ENCODE measurements at places on chromosomes 2 and 18. TPM values are rescaled to one million over a fixed set of nuclear protein-coding genes. Genes with fewer than 3 reads are reported as not detected.

DNA sequence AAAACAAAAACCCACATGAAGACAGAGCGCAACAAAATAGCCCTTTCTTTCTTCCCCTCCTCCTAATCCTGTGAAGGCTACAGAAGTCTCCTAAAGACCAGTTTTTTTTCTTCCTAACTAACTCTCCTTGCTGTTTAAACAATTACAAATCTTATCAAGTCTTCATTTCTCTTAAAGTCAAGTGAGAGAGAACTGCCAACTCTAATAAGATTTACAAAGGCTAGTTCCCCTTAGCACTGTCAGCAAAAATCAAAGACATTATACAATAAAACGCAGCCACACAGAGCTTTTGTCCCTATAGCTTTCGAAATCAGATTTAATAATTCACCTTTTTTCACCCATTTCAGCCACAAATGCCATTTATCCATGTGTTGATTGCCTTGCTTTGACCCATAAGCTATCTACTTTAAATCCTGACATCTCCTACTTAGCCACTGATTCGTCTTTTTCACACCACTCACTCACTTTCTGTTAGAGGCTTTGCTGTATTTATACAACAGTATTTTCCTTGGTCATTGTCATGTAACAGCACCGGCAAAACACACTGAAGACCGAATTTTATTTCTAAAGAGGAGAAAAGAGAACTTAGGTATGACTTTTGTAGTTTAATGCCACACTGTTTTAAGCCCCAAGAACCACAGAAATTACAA lies 5.9 kb downstream of the NRXN1 start:
- peaks cover 8% of the 10 kb centered on the region for H3K4me1 ChIP-seq
- H3K4me3 ChIP-seq: no peak overlapping the region
- DNase-seq: no peak
- H3K27ac ChIP-seq: no peak overlapping the region

The UCN gene
- total RNA-seq: 1.6 TPM

The MLPH gene
- not detected for total RNA-seq

The CAVIN2 gene
- not detected for total RNA-seq

DNA sequence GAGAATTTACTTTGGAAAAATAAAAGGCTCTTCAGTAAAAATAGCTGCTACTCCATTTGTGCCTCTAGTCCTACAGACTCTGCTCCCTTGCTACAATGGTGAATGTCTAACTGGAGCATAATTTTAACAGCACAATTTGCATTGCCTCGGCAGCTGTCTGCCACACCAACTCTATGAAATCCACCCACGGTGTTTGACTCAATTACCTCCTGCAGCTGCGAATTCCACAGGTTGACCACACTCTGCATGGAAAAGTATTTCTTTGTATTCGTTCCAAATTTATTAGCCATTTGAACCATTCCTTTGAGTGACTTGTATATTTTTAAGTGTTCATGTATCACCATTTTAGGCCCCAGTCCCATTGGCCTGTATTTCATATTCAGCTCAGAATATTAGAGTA lies 182.1 kb upstream of the CCDC68 start:
- DNase-seq: no peak
- no peaks in the 10 kb centered on the region for H3K27me3 ChIP-seq
- no peak overlapping the region for H3K4me3 ChIP-seq
- H3K36me3 ChIP-seq: no peaks in the 10 kb centered on the region
- no peaks in the 10 kb centered on the region for H3K4me1 ChIP-seq
- no peak overlapping the region for H3K27ac ChIP-seq

The GEN1 gene
- 29.7 TPM for total RNA-seq

The NPPC gene
- total RNA-seq: 16.5 TPM

- H3K4me1 ChIP-seq: peaks cover 55% of the 10 kb centered on the region
- H3K27me3 ChIP-seq: no peaks in the 10 kb centered on the region
- H3K27ac ChIP-seq: no peak overlapping the region
- H3K4me3 ChIP-seq: no peak overlapping the region
Observed at GRCh38 chr2:96969321-96969720, 17.1 kb downstream of the FAM178B start.

GRCh38 chr2:159243529-159243928 lies 43.0 kb downstream of the WDSUB1 start:
- no peaks in the 10 kb centered on the region for H3K27me3 ChIP-seq
- no peak overlapping the region for H3K4me3 ChIP-seq
- H3K4me1 ChIP-seq: no peaks in the 10 kb centered on the region
- H3K36me3 ChIP-seq: peaks cover 33% of the 10 kb centered on the region

DNA sequence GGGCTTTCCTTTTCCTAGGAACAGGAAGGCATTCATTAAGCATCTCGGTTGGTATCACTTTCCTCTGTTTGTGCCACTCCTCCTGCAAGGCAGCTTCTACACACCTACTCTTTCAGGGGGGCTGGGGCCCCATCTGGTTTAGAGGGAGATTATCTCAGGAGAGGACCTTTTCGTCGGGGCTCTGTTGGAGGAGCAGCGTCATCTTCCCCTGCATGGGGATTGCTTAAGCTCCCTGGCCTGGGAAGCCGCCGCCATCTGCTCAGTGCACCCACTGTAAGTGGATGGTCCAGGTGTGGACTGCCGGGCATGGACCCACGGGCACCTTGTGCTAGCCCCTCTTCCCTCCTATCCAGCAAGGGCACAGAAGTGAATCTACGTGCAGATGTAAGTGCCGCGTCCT lies 355.3 kb upstream of the SMIM21 start:
- H3K4me1 ChIP-seq: peaks cover 32% of the 10 kb centered on the region
- H3K4me3 ChIP-seq: no peak overlapping the region
- H3K36me3 ChIP-seq: no peaks in the 10 kb centered on the region
- peak overlapping the region; percentile 50 for H3K27ac ChIP-seq
- H3K27me3 ChIP-seq: no peaks in the 10 kb centered on the region

The ANKRD53 gene
- total RNA-seq: 1.2 TPM

DNA sequence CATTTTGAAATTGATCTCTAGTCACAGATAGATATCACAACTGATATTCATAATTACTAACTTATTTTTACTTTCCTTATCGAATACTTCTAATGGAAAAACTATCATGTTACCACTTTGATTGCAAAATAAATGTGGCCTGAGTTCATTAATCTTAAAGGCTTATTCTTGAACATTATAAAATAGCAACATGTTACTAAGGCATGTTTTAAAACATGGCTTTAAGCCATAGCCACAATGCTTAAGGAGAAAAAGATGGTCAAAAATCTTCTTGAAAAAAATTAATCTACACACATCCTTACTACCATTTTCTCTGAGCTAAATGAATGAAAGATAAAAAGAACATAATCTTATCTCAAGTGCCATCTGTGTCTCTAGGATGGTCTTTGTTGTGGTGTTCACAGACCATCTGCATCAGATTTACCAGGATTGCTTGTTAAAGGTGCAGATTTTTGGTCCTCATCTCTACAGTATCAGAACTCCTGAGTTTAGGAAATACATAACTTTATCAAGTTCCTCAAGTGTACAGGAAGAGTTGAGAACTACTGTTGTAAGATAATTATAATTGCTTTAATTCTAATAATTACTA lies 15.3 kb downstream of the MTX2 start:
- H3K36me3 ChIP-seq: peaks cover 2% of the 10 kb centered on the region
- H3K4me3 ChIP-seq: no peak overlapping the region
- DNase-seq: no peak
- no peaks in the 10 kb centered on the region for H3K4me1 ChIP-seq
- H3K27ac ChIP-seq: no peak overlapping the region
- no peaks in the 10 kb centered on the region for H3K27me3 ChIP-seq

DNA sequence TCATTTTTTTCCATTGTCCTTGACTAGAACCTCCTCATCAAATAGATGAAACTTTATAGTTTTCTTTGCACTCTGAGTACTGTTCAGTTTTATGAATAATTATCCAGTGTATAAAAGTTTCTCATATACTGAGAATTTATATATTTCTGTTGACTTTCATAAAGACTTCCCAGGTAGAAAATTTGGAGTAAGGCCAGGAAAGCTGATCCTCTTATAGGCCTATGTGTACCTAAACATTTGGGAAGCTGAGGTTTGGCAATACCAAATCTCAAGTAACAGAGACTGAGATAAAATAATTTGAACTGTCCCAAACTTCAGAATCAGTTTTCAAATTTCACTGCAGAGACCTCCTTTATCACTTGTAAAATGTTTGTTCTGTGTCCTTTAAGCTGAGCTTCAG lies 43.4 kb downstream of the CCDC102B start:
- no peaks in the 10 kb centered on the region for H3K27me3 ChIP-seq
- no peak for DNase-seq
- H3K36me3 ChIP-seq: no peaks in the 10 kb centered on the region
- H3K27ac ChIP-seq: no peak overlapping the region

Measured in neural crest cell (in vitro differentiated cells).